ENCODE measurements at places on chromosomes 16 and 17.
A peak's percentile ranks its signal among the peaks of the same experiment; 100 is the strongest.

DNA sequence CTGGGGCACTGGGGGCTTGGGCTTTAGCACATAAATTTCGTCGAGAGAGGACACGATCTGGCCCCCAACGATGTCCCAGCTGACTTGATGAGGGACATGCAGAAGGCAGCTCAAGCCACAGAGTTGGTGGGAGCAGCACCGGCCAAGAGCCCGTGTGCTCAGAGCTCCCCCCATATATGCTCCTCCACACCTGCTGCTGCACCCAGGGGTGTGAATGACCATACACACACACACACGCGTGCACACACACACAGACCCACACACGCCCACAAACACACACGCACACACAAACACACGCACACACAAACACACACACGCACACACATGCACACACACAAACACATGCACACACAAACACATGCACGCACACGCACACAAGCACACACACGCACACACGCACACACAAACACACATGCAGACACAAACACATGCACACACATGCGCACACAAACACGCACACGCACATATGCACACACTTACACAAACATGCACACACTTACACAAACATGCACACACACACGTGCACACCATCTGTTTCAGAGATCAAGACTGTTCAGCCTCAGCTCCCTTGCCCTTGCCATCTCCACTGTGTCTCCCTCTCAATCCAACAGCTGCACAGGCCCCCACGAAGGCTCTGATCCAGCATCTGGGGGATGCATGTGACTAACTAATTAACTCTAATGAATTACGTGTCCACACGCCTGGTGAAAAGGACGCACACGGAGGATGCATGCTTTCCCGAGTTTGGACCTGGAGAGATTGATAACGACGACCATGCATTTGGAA is 85.6 kb upstream of the TNRC6C start:
- DNase-seq, result no peak

- DNase-seq, result peak; percentile 89
Measured at GRCh38 chr17:67800495-67800928, 24.8 kb upstream of the BPTF start.

DNA sequence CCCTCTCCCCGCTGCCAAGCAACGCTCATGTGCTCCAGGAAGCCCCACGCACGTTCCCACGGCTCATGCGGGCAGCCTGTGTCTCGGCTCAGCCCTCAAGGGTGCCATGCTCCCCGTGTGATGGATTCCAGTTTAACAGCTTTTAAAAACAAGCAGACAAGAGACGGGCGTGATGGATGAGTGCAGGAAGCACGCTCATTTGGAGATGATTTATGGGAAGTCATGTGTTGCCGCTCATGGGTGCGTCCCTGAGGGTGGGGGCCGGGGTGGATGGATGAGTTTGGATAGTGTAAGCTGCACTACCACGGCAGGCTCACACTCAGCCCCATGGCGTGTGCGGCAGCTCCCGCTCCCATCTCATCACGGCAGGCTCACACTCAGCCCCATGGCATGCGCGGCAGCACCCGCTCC is 132.8 kb downstream of the RBFOX3 start:
- DNase-seq, result no peak

GRCh38 chr16:78706637-78707036 is 607.2 kb downstream of the WWOX start:
- no peak for DNase-seq

DNA sequence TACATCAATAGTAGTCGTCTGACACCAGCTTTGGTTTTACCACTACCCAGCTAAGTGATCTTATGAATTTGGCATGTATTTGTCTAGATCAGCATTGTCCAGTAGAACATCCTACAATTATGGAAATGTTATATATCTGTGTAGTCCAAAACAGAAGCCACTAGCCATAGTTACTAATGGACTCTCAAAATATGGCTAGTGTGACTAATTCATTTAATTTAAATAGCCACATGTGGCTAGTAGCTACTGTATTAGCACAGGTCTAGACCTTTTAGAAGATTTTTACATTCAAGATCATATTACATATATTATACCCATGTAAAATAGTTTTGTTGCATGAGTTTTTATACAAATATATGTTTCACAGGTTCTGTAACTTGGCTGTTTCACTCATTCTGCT is 27.0 kb upstream of the NFAT5 start:
- DNase-seq, result no peak

- DNase-seq, result no peak
Measured at GRCh38 chr17:28053044-28053670, 10.7 kb downstream of the NLK start.

DNA sequence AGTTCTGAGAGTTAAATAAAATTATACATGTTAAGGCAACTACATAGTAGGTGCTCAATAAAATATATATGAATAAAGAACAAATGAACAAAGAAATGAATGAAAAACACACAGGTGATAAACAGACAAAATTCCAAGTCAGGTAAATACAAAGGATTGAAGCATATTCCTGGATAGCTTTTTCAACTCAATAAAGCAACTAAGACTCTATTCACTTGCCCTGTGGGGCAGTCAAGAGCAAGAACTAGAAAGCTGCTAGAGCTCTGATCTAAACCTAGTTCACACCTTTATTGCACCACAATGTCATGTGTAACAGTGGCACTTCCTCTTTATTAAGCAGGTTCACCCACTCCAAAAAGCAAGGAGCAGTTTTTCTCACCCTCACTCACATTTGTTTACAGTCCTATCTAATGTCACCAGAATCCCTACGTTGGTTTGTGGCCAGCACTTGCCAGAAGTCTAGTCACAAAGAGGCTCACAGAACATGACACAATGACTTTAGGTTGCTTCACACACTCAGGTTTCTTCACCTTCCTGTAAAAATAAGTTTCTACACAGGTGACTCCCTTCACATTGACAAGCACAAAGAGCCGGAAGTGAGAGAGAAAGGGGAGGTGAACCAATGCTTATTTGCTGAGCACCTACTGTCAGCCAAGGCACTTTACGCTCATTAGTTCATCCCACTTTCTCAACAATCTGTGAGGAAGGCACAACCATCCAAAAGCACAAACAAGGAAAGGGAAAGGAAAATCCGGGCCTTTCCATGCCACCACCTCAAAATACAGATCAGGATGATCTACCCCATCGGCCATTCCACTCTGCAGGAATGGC is 70.8 kb downstream of the XPO6 start:
- DNase-seq, result no peak

GRCh38 chr17:49906531-49907136 is 58.8 kb upstream of the TAC4 start:
- no peak for DNase-seq

DNA sequence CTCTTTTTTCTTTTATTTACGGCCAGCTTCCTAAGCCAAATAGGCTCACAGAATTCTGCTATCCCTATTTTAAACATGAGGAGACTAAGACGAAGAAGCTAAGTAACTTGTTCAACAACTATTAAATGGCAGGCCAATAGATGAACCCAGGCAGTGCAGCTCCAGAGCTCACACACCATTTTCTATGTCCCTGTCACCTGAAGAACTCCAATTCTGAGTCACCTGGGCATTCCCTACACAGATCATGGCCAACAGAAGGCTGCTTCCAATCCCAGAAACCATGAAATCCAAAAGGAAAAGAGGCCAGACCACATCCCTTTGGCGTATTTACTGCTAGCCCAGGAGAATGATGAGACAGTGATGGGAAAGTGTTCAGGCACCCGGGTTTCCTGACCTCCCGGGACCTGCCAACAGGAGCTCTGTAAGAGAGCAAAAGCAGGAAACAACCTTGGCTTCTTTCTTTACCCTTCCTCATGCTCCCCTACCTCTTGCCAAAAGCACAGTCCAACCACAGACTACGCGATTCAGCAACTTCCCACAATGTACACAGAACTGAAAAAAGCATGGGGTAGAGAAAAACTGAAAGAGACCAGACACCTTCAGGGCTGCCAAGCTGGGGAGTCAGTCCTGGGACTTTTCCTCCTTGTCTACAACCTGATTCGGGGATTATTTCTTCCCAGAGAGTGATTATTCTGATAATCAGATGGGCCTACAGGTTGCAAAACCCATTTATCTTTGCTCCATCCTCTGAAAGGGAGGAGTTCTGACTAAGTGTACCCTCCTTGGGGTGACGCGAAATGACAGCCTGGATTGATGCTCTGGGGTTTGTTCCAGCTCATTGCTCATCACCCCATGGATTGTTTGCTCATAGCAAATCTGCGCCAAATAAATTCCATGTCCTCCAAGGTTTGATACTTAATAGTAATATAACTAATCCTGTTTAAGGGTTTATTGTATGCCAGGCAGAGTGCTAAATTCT is 47.8 kb upstream of the HAS3 start:
- no peak for DNase-seq

GRCh38 chr17:80005360-80006338 is 30.0 kb downstream of the TBC1D16 start:
- peak; percentile 55 for DNase-seq

- no peak for DNase-seq
Measured at GRCh38 chr16:2432801-2433505, 3.7 kb downstream of the CCNF start.

DNA sequence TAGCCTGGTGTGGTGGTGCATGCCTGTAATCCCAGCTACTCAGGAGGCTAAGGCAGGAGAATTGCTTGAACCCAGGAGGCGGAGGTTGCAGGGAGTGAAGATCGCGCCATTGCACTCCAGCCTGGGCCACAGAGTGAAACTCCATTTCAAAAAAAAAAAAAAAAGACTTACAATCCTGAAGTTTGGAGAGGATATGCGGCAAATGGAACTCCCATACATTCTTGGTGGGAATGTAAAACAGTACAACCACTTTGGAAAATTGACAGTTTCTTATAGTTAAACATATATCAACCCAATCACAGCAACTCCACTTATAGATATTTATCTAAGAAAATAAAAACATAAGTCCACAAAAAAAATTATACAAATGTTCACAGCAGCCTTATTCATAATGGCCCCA is 11.9 kb downstream of the GFOD2 start:
- no peak for DNase-seq

- DNase-seq, result no peak
Measured at GRCh38 chr16:75535901-75536300, at the start of gene CHST5. TSS of gene CHST5 (minus strand) at chr16:75536108. CDS start at chr16:75530384, 5,724 bp downstream.

DNA sequence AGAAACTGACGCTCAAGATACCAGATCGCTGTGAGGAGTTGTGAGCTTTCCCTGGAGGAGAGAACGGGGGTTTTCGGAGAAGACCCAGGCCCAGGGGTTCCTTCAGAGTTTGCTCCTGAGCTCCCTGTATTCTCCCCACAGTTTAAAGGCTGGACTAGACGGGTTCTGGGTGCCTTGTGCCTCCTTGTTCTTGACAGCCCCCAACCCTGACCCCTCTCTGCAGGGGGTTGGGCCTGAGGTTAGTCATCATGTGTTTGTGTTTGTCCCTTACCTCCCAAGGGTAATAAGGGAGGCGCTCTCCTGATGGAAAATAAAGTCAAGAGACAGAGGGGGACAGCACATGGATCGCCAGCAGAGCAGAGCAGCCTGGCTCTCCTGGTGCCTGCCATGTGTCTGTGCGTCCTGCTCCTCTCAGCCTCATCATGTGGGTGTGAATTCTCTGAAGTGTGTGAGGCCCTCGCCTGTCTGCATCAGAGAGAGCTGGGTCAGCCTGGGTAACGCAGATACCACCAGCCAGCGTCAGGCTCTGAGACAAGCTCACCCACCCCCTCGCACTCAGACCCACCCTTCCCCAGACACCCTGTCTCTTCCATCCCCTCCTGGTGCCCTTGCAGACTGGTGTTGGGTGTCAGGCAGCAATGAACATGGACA is 8.7 kb downstream of the HEXIM2 start:
- DNase-seq, result no peak

GRCh38 chr17:31095236-31096105 is 694 bp downstream of the NF1 start:
- DNase-seq, result peak; percentile 63

GRCh38 chr16:67664258-67664657 is 2.3 kb downstream of the ENKD1 start:
- no peak for DNase-seq

DNA sequence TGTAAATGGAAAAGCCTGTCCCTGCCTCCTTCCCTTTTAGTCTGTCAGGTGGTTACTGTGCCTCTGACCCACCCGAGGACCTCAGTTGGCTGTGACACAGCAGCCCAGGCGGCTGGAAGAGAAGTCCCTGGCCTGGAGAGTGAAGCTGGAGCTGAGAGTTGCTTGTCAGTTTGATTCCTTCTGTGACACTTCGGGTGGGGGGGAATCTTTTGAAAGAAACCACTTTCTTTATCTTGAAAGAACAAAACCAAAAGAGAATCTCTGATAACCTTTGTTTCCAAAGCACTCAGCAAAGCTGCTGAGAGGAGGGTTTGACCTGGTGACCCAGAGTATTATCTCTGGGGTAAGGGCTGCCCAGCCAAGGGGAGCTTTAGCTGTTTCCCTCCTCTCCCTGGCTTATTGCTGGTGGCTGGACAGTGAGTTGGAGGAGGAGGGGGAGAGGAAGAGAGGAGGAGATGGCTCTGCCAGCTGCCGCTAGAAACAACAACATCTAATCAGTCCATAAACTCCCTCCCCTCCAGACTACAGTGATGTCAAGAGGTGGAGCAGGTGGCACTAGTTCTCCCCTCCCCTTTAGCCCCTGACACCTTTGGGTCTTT is 34.0 kb downstream of the YPEL2 start:
- DNase-seq, result peak; percentile 79

DNA sequence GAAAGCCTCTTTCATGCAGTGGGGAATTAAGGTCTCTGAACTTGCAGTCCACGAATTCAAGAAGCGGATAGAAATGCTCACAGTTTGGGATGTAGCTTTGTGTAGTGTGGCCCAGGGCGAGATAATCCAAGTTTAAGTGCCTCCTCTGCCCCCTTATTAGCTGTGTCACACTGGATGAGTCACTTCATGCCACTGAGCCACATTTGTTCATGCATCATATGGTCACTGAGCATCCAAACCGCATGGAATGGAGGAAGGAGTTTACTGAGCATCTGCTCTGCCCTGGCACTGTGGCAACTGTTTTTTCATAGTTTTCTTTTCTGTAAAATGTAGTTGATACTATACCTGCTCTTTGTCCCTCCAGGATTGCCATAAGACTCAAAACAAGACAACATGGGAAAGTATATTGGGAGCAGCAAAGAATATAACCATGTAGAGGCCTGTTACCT is 15.1 kb upstream of the DHX8 start:
- no peak for DNase-seq

GRCh38 chr17:32323811-32324491 is 18.0 kb downstream of the C17orf75 start:
- no peak for DNase-seq

DNA sequence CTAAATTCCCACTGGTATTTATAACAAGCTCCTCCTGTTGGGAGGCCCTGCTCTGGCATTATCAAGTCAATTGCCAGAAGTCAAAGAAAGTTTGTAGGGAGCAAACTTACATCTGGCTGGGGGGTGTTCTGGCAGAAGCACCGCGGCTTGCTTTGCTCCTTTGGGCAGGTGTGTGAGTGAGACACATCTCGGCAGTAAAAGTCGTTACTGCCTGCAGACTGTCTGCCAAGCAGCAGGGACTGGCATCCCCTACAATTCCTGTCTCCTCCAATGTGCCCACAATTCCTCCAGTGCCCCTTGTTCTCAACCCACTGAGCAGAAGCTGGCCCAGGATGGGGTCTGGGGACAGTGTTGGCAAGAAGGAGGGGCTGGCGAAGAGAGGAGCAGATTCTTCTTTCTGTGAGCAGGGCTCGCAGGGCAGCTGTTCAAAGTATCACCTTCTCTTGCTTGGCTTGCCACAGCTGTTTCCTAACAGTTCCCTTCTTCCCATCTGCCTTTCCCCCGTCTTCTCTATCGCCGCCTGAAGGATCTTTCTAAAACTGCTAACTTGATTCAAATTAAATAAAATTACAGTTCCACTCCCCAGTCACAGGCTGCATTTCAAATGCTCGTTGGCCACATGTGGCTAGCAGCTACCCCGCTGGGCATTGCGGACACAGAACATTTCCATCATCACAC is 30.2 kb downstream of the SPACA3 start:
- DNase-seq, result no peak

All from testis (tissue), 5 donors.